ENCODE measurements at places on chromosomes 7 and 10.

DNA sequence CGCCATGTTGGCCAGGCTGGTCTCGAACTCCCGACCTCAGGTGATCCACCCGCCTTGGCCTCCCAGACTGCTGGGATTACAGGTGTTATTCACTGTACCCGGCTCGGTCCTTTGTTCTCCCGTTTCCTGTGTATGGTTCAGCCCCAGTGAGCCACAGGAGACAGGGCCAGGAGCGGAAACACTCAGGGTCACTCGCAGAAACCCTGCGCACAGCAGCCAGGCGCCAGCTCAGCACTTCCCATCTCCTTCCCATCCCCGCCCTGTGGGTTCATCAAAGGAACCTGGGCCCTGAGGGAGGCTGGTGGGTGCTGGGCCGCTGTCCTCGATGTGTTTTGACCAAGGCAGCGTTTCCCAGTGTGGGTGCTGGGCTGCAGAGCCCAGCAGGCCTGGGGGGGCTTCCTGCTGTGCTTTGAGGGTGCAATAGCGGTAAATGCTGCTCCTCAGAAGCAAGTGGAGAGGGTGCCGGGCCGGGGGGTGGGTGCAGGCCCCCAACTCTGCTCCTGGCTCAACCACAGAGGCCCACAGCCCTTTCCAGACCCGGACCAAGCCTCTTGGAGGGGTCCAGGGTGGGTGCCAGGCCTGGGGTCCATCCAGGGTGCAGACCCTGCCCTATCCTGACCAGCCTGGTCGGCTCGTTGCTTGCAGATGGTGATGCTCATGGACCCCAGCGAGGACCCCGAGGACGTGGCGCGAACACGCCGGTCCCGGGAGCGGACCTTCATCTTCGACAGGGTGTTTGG is 15.3 kb upstream of the CHST12 start:
- DNase-seq, result no peak

GRCh38 chr10:88986549-88987242 is 3.9 kb upstream of the FAS start:
- DNase-seq, result no peak

- no peak for DNase-seq
Observed at GRCh38 chr10:76126607-76127527, 695.4 kb downstream of the LRMDA start.

- no peak for DNase-seq
Observed at GRCh38 chr10:25383686-25384085, 208.9 kb downstream of the GPR158 start.

- no peak for DNase-seq
Observed at GRCh38 chr7:22718200-22718711, 8.7 kb upstream of the IL6 start.

- DNase-seq, result peak; percentile 67
Observed at GRCh38 chr7:101121991-101122932, 4.6 kb upstream of the SERPINE1 start.

DNA sequence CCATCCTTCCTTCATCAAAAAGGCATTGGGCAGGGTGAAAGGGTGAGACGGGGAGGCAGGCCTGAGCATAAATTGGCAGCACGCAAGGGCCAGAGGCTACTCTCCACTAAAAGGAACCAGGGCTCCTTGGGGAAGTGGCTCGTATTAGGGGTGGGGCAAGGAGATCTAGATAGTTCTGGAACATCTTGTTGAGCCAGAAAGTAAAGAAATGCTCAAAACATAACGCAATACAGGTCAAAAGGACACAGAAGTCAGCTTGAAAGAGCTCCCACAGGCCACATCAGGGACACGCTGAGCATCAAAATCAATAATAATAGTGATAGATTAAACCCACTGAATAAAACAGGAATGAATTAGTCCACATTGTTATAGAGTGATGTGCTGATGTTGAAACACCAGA is 203.1 kb downstream of the ELMO1 start:
- no peak for DNase-seq

DNA sequence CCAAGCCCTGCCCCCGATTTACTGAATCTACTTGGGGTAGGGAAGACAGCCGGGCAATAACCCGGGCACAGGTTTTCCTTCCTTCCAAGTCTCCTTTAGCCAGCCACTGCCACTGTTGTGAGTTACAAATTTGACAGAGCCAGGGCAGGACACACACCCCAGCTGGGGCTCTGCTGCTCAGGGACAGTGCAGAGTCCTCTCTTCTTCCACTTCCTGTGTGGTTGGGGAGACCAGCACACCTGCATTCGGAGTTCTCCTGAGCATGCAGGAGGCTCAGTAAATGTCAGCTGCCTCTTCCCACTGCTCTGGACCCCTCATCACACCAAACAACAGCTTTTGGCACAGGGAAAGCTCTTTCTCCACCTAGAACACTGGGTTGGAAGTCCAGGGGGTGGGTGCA is 21.3 kb downstream of the CHST15 start:
- DNase-seq, result no peak

DNA sequence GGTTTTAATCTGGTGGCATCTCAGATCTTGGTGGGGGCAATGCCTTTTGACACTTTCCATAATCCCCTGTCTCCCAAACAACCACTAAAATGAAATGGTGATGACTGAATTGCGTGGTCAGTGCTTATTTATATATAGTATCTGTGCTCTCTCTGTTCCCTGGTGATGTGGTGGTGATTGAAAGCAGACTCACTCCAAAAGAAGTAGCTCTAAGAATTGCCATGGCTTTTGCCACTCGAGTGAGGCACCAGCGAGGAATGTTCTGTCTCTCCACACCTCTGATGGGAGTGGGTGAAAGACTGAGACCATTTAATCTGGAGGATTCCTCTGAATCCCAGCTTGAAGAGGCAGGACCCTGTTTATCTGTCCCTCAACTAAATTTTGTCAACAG is 2.8 kb downstream of the DUSP5 start:
- DNase-seq, result no peak

DNA sequence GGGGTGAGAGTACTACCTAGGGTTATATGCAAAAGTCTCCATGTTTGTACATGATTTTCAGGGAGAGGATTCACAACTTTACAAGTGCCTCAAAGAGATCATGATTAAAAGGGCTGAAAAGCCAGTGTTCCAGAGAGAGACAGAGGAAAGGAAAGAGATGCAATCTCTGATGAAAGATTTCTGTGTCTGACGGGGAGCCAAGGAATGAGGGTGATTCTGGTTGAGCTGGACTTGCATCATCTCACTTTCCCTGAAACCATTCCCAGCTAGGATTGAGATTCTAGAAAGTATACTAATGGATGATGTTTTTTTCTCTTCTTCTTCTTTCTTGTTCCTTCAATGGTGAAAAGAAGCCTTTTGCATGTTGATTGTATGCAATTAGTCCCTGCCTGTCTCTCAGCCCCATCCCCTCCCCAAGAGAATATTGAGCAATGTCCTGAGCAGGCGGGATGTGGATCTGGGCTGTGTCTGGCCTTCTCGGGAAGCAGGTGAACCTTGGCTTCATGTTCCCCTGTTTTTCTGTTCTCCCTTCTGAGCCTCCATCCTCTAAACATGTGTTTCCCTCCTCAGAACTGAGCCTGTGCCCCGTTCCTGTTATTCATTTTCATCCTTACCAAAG is 186.1 kb downstream of the ZNF365 start:
- DNase-seq, result no peak

DNA sequence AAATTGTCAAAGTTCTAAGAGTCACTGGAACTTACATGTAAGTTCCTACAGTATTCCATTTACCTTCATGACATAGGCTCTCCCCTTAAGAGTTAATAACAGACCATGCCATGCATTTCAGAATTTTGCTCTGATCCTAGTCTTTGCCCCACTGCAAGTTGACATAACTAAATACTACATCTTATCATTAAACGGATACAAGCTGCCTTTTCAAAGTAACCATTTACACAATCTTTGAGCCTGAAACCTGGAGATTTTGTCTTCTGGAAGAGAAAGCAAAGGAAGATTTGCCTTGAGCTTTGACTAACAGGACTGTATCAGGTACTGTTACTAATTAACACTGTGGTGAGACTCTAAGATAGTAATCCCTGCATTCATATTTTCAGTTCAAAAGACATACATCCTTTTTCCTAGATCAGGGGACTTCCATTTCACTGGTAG is 9.3 kb upstream of the AKR1D1 start:
- DNase-seq, result no peak

GRCh38 chr7:98700533-98700932 is 83.4 kb downstream of the NPTX2 start:
- DNase-seq, result no peak

Measured in Caco-2 (cell line).